Left ventricle myocardium superior (tissue), 1 donor: ENCODE measurements at places on chromosomes 2 and 18. TPM values are rescaled to one million over a fixed set of nuclear protein-coding genes. Genes with fewer than 3 reads are reported as not detected.

The PID1 gene
- 8.0 TPM for total RNA-seq

The KIF3C gene
- 3.1 TPM for total RNA-seq

The FKBP1B gene
- 3.2 TPM for total RNA-seq

The ZSWIM2 gene
- total RNA-seq = not detected

The CRYGA gene
- total RNA-seq = not detected

The TSPYL6 gene
- not detected for total RNA-seq

The GCG gene
- total RNA-seq = not detected

The RPIA gene
- 19.1 TPM for total RNA-seq

The SCN9A gene
- total RNA-seq = 1.3 TPM

The OR6B2 gene
- total RNA-seq = not detected

The TANC1 gene
- total RNA-seq = 62.7 TPM

The SRD5A2 gene
- not detected for total RNA-seq

The HES6 gene
- total RNA-seq = 2.7 TPM

DNA sequence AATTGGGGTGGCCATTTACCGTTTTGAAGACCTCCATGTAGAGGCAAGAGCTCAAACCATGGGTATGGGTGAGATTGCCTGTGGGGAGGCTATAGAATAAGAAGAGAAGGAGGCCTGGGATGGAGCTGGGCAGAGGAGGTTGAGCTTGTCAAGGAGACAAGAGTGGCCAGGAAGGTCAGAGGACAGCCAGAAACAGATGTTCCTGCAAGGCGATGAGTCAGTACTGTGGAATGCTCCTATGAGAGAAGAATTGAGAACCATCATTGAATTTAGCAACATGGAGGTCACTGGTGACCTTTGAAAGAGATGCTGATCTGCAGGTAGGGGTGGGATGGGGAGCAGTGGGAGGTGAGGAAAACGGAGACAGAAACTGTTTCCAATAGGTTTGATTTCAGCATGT lies 3.5 kb downstream of the ACSL3 start:
- DNase-seq = no peak

- DNase-seq = no peak
These were observed 59.8 kb downstream of the SLC4A3 start for GRCh38 chr2:219687272-219687671.

- no peak for DNase-seq
These were observed 39.9 kb downstream of the MAP3K2 start for GRCh38 chr2:127347734-127348392.

- peak; percentile 57 for DNase-seq
These were observed 26.5 kb upstream of the CREB1 start for GRCh38 chr2:207503234-207503633.

DNA sequence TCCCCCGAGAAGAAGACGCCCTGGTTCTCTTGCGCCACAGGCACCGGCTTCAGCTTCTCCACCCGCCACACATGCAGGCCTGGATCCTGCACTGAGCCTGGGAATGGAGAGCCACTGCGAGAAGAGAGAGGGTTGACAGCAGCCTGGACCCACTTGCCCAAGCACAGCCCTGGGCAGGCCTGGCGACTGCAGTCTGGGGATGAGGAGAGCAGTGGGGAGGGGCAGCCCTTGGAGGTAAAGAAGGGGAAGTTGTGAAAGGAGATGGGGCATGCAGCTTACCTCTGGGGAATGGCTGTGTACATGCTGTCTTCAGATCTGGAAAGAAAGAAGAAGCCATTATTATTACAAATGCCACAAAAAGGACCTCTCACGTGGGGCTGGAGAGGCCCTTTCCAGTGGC lies 8.3 kb downstream of the CAPG start:
- DNase-seq = no peak

GRCh38 chr2:157056200-157056676 lies 201.3 kb upstream of the GALNT5 start:
- DNase-seq = no peak

DNA sequence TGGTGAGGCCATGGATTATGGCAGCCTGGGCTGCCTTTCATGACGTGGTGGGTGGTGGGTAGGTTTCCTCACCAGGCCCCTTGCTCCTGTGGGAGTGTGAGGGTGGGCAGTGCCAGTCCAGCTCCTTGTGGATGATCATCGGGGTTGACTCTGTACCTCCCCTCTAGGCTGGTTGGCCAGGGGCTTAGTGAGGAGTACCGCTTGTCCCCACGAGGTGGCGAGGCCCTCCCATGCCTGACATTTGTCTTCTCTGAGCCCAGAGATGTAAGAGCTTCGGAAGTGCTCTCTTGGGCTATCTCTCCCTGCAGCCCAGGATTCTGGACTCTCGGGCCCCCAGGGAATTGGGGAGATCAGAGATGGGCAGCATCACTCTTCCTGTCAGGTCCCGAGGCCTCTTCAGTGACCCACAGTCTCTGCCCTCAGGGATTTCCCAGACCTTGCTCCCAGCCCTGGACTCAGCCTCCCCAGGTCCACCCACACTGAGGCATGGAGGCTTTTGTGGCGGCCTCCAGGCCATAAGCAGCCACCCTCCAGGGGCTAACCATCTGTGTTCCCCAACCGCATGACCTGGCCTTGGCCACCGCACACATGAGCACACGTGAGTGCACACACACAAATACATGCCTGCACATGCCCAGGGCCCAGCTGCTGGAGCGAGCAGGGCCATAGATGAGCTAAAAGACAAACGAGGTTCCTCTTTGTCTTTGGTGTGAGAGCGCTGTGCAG lies 6.5 kb downstream of the SPR start:
- peak; percentile 65 for DNase-seq

GRCh38 chr18:11268741-11269233 lies 119.4 kb upstream of the PIEZO2 start:
- DNase-seq = no peak

GRCh38 chr2:81739966-81740365 lies 1435.4 kb upstream of the LRRTM1 start:
- DNase-seq = no peak

DNA sequence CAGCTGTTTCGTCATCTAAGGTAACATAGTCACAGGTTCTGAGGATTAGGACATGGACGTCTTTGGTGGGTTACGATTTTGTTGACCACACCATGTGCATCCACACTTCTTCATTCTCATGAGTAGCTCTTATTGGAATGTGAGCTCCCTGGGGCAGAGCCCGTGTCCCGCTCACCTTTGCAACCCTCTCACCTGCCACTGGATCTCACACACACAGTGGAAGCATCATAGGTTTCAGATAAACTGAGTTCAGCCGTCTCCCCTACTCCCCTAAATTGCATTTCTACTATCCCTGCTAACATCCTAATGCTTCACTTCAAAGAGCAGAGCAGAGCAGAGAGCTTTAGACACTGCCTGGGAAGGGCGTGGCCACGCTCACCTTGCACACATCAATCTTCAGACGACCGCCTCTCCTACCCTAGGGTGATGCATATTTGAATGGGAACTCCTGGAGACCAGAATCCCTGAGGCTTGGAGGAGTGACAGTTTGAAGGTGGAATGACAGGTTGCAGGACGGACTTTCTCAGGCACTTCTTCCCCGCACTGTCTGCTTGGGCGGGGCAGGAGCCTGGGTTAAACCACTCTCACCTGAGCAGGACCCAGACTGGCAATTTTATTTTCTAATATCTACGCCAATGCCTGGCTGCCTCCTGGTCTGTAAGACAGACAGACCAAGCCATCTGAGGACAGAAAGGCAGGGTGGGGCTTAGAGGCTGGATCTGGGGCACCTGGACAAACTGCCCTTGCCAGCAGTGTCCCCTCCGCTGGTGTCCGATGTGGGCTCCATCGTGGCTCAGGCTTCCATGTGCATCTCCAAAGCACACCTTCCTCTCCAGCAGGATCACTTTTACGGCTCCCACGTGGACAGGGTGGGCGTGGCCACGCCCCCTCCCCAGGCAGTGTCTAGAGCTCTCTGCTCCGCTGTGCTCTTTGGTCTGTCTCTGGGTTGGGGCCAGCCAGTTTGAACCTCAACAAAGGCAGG lies 229.5 kb upstream of the COPS8 start:
- no peak for DNase-seq

DNA sequence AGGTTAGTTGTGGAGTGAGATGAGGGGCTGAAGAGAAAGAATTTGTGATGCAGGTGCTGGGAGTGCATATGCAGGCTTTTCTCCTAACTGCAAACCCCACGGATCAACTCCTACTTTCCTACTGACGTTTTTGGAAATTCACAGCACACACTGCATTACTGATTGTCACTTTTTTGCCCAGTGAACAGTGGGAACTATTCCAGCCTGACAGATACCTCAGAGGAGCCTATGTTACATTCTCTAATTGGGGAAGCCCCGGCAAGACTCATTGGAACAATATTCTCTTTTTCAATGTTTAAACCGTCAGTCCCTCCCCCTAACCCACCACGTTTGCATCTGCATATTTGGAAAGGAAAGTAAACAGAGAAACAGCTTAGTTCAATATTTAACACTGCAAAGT lies 126.2 kb downstream of the DPP4 start:
- DNase-seq = no peak

DNA sequence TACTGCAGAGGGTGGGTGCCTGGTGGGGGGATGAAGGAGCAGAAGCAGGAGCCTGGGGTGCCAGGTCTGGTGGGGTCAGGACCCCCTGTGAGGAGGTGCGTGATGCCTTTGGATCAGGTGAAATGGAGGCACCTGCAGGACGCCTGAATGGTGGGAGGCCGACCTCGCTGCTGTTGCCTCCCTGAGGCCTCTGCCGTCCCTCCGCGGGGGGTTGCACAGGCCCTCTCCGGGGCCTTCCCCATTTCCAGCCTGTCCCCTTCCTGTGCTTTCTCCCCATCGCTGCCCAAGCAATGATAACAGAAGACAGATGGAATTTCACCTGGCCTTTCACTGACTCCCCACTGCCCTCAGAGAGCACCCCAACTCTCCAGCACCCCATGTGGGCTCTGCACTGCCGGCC lies 259.3 kb downstream of the ALPK2 start:
- DNase-seq = no peak

- peak; percentile 79 for DNase-seq
These were observed 910 bp downstream of the SRSF7 start for GRCh38 chr2:38750011-38750890.

GRCh38 chr18:7750095-7750663 lies 183.1 kb downstream of the PTPRM start:
- DNase-seq = no peak

GRCh38 chr2:73896362-73897239 lies 3.8 kb downstream of the ACTG2 start:
- DNase-seq = no peak
